NCI-H1092 treated with DMSO at 0.1 percent for 48 hours (cell line): ENCODE measurements at places on chromosomes 2 and 18.

DNA sequence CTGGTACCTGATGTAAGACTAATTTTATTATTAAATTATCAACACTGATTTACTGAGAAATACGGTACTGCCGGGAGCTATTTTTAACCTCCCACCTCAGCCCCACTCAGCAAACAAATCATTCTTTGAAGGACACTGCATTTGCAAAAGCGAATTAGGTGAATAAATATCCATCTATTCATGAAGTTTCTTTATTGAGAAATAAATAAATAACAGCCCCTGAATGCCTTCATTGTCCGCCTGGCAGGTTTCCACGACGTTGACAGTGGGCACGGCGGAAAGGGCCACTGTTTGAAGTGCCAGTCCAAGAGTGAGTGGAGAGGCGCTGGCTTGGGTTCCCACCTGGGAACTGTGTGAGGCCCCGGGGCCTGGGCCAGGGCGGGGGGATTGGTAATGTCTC is 15.7 kb downstream of the C1QL2 start:
- peak; percentile 29 for DNase-seq

DNA sequence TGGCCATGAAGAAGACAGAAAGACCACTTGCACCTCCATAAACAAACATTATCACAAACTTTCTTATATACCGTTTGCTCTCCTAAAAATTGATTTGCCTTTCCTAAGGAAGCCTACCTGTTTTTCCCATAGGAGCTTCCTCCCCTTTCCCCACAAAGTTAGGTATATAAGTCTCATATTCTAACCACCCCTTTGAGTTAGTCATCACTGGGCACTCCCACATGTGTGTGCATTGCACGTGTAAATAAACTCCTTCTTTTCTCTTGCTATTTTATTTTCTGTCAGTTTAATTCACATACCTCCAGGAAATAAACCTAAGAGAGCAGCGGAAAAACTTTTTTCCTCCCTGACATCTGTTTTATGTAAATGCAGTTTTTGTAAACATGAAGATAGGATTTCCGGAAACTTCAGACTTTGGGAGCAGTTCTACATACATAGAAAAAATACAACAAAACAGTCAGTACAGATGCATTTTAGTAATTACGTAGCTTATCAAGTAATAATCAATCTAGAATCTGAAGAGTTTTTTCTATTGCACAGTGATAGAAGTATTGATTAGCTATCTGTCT is 46.6 kb downstream of the PLCL1 start:
- DNase-seq = no peak

GRCh38 chr2:96409820-96410164 is 74.2 kb downstream of the NCAPH start:
- DNase-seq = peak; percentile 30

GRCh38 chr18:9516437-9517064 is 41.2 kb downstream of the RALBP1 start:
- DNase-seq = peak; percentile 39

- DNase-seq = no peak
These were observed 35.9 kb upstream of the MCFD2 start for GRCh38 chr2:46951290-46952064.
